Endothelial cell (in vitro differentiated cells): ENCODE measurements at places on chromosomes 13 and 19. TPM values are rescaled to one million over a fixed set of nuclear protein-coding genes. Genes with fewer than 3 reads are reported as not detected.

The PPM1N gene
- 0.33 TPM for total RNA-seq

The IGFLR1 gene
- 3.2 TPM for total RNA-seq

The ZNF329 gene
- total RNA-seq: 14.9 TPM

The IQCN gene
- 1.2 TPM for total RNA-seq

The GAPDHS gene
- not detected for total RNA-seq
